ENCODE measurements at places on chromosomes 4 and X.

GRCh38 chr4:174999407-174999806 is 81.2 kb downstream of the ADAM29 start:
- no peaks in the 10 kb centered on the region for H3K27me3 ChIP-seq
- H3K36me3 ChIP-seq: no peaks in the 10 kb centered on the region
- no peak overlapping the region for H3K27ac ChIP-seq
- no peak for DNase-seq
- no peaks in the 10 kb centered on the region for H3K4me1 ChIP-seq

GRCh38 chrX:14777525-14777924 is 95.3 kb downstream of the FANCB start:
- no peak overlapping the region for H3K27ac ChIP-seq
- DNase-seq: no peak
- no peak overlapping the region for H3K4me3 ChIP-seq

- H3K4me3 ChIP-seq: no peak overlapping the region
- H3K27ac ChIP-seq: no peak overlapping the region
Observed at GRCh38 chr4:148795156-148795864, 353.1 kb upstream of the NR3C2 start.

DNA sequence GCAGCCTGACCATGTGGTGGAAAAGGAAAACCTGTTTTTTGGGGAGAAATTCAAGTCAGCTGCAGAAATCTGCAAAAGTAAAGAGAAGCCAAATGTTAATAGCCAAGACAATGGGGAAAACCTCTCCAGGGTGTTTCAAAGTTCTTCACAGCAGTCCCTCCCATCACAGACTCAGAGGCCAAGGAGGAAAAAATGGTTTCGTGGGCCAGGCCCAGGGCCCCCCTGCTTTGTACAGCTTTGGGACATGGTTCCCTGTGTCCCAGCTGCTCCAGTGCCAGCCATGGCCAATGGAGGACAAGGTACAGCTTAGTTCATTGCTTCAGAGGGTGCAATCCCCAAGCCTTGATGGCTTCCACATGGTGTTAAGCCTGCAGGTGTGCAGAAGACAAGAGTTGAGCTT is 15.2 kb upstream of the YTHDC1 start:
- H3K4me1 ChIP-seq: no peaks in the 10 kb centered on the region
- H3K4me3 ChIP-seq: no peak overlapping the region
- no peak for DNase-seq
- H3K27me3 ChIP-seq: peaks cover 9% of the 10 kb centered on the region
- H3K36me3 ChIP-seq: no peaks in the 10 kb centered on the region

DNA sequence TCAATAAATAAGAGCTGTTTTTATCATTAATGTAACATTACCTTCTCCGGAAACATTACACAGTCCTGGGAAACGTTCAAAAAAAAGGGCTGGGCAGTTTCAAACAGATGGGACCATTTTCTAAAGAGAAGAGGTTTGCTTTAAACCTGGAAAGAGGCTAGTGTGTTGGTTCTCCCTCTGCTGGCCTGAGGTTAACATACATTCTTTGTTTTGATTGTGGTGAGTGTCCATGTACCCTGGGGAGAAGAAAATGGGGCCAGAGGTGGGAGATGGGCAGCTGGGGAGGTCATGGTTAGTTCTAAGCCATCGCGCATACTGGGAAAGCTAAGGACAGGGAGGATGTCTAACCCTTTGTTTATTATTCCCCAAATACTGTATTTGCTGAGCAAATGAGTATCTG is 194.7 kb downstream of the CPEB2 start:
- no peak overlapping the region for H3K4me3 ChIP-seq
- H3K4me1 ChIP-seq: peaks cover 4% of the 10 kb centered on the region
- DNase-seq: no peak
- H3K36me3 ChIP-seq: no peaks in the 10 kb centered on the region
- H3K27me3 ChIP-seq: no peaks in the 10 kb centered on the region

Data from H1 (cell line).